ENCODE measurements at places on chromosomes 5 and 9. TPM values are rescaled to one million over a fixed set of nuclear protein-coding genes. Genes with fewer than 3 reads are reported as not detected.

GRCh38 chr9:112890106-112891081, at the start of gene SLC46A2:
TSS of gene SLC46A2 (minus strand) at chr9:112890876. CDS start at chr9:112890681, 195 bp downstream.
- DNase-seq, result no peak

DNA sequence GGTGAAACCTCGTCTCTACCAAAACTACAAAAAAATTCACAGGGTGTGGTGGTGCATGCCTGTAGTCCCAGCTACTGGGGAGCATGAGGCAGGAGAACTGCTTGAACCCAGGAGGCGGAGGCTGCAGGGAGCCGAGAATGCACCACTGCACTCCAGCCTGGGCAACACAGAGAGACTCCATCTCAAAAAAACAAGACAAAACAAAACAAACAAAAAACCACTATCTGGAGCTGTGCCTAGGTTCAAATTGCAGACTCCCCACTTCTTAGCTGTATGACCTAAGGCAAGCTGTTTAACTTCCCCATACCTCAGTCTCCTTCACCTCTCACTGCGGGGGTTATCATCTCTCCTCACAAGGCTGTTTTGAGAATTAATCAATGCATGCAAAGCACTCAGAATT, 68.0 kb downstream of the MAPKAP1 start:
- no peak for DNase-seq

GRCh38 chr9:112892981-112893380, 2.3 kb upstream of the SLC46A2 start:
- DNase-seq, result no peak

DNA sequence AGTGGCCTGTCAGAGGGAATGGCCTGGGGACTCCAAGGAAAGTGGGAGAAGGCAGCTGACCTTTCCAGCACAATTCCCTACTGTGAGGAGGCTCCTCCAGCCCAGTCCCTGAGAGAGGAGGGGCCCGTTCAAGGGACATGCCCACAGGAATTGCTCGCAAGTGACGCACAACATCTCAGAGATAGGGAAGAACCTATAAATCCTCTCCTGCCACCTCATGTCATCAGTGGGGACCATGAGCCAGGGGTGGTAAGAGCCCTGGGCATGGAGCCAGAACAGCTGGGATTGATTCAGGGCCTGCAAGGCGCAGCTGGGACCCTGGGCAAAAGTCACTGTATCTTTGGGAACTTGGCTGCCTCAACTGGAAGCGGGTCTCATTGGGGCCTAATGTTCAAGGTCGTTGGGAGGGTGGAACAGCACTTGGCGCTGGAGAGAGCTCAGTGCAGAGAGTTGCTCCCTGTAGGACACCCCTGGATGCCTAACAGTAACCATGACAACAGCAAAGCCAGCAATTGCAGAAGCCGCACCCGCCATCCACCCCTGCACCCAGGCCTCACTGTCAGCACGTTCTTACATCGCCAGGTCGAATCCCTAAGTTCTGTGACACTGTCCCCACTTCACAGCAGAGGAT, 41.3 kb upstream of the ORM1 start:
- no peak for DNase-seq

DNA sequence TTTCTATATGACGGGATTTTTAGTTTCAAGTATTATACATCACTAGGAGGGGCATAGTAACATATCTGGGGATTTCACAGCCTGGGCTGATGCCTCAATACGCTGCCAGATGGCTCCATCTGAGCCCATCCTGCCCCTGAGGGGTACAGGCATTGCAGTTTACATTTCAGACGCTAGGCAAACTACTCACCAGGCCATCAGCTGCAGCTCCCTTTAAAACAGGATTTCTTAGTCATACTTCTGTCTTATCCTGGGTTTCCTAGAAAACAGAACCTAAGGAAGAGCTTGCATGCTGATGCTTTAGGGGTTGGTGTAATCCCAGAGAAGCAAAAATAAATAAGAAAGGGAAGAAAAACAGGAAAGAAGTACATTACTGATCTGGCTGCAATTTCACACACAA, 372.8 kb upstream of the PIK3R1 start:
- no peak for DNase-seq

Gene C1QTNF3
- total RNA-seq, result 1.4 TPM

DNA sequence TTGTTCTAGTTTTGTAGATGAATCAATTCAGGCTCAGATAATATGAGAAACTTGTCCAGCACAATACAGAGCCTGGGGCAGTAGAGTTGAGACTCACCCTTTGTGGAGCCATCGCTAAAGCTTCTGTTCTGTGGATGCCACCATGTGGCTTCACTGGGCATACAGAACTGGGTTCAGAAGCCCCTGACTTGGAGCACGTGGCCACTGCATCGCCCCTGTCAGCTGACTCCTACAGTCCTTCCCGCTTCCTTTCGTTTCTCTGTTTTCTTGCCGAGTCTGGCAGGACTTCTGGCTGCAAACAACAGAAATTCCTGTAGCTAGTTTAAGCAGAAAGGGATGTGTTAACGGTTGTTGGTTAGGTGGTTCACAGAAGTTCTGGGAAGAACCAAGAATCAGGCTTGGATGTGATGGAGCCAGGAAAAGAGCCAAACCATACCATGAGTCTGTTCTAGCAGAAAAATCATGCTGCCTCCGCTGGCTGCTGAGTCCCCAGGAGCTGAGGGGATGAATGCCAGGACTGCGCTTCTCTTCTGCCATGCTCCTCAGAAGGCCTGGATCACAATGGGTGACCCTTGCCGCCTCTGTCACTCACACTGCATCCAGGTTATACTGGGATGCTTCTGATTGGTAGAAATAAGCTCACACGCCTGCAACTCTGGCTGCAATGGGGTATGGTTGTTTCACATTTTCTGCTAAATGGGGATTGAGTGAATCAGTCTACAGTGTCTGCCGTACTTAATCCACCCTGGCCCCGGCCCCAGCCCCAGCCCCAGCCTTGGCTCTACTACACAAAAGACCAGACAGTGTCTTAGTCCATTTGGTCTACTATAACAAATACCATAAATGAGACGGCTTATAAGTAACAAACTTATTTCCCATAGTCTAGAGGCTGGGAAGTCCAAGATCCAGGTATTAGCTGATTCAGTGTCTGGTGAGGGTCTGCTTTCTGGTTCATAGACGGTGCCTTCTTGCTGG, 262.5 kb downstream of the GOLPH3 start:
- no peak for DNase-seq

DNA sequence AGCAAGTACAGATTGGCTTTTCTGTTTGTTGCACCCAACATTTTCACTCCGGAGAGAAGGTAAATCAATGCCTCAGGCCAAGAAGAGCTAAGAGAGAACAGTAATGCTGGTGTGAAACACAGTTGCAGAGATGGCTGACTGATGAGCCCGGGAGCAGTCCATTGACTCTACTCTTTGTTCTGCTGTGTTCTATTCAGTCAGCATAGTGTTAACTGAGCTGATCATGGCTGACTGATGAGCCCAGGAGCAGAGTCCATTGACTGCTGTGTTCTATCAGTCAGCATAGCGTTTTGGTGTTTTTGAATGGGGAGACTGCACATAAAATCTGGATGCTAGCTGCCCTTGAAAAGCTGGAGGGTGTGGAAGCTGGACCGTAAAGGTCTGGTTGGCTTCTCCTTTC, 141.4 kb downstream of the FRMD3 start:
- no peak for DNase-seq

Gene NAIP
- 3.4 TPM for total RNA-seq
